SK-MEL-5 (cell line): ENCODE measurements at places on chromosomes 4 and X.

DNA sequence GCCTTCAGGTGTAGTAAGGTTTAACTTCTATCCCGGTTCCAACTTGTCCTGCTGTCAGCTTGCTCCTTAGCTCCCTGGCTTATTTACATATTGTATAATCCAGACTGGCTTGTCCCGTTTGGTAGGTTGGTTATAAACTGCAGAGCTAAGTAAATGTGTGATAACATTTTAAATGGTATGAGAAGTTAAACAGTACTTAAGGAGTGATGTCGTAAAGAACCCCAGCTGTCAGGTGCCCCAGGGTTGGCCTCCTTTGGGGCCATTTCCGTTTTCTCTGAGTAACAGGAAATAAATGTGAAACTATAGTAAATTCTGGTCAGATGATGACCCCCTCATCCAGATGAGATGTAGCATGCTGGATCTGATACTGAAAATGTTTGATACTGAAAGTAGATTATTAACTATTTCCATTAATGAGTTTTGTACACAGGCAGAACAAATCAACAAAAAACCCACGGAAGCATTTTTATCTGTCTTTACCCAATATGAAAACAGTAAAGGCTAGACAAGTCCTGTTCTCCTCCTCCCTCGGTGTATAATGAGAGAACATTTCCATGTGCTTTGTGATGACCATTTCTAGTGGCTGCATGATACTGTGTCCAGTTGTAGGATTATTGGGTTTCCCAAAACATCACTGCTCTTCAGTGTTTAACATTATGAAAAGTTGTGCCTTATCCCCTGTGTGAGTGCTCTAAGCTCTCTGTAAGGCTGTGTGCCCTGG is 22.4 kb downstream of the GAB1 start:
- DNase-seq, result no peak

- DNase-seq, result no peak
These were observed 75.6 kb downstream of the BMP3 start for GRCh38 chr4:81106150-81106549.

DNA sequence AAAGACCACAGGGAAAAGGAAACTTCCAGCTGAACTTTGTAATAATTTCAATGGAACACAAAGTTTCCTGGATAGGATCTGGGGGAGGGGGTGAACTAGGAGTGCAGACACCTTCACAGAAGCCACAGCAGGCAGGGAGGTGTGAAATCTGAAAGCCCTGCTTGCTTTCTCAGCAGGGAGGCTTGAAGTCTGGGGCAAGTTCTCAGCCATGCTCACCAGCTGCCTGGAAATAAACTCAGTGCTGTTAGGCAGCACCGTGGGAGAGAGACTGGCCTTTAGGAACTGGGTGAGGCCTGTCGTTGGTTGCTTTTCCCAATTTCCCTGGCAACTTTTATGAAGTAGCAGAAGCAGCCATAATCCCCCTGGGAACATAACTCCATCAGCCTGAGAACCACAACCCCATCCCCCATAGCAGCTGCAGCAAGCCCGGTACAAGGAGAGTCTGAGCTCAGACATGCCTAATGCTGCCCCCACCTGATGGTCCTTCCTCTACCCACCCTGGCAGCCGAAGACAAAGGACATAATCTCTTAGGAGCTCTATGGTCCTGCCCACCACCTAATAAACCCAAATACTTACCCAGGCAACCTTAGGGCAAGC is 39.2 kb upstream of the NMU start:
- DNase-seq, result no peak

DNA sequence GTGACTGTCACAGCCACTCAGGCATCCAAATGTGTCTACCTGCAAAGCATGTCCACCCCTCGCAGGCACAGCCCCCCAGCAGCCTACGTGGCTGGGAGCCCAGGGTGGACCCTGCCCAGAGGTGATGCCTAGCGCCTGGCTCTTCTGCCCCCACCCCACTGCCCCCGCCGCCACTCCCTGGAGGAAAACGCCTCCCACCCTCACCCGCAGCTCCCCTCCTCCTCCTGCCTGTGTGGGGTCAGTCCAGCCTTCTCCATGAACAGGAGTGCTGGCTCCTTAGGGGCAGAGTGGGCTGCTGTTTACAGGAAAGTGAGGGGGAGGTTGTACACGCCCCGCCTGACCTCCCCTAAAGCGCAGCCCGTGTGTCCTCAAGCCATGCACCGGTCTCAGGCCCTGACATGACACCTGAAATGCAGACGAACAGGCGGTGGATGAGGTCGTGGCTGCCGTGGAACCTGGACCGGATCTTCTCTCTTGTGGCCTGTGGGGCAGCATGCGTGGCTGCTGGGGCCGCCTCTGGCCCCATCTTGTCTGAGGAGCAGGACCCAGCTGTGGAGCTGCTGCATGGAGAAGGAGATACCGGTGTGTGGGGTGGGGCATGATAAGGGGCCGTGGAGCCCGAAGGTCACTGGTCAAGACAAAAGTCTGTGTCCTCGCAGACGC is 11.9 kb upstream of the MXD4 start:
- no peak for DNase-seq

GRCh38 chr4:78129383-78130108 is 72.4 kb downstream of the FRAS1 start:
- DNase-seq, result no peak

- DNase-seq, result peak; percentile 72
These were observed 147.2 kb upstream of the DKK2 start for GRCh38 chr4:107183155-107183774.

DNA sequence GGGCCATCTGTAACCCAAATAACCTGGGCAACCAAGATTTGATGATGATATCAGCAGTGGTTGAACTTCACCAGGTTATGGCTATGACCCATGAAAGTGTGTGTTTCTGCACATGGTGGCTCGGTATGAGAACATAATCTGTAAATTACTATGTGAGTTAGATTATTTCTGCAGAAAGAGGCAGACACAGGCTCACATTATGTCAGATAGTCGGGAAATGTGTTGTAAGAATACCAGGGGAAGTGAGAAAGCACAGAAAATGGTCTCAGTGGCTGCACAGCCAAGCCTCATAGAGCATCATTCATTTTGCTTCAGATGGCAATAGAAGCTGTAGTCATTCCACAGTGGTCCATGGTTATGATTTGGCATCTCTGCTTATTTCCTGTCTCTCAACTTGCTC is 63.0 kb upstream of the RBPJ start:
- DNase-seq, result no peak

DNA sequence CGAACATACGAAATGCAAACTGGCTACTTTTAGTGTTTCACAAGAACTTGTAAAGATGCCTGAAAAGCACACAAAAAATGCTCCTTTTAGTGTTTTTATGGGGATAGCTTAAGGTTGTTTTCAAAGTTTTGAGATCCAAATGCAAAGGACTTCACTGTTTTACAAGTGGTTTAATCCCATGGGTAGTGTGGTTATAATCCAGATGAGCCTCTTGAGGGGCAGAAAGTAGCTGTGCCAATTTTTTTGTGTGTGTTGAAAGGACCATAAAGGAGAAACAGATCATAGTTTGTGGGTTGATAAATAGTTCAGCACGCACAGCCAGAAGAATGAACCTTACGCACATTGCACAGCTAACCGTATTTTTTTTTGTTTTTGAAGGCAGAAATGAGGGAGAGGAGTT is 126.9 kb upstream of the GIMD1 start:
- DNase-seq, result no peak

- peak; percentile 13 for DNase-seq
These were observed 52.1 kb downstream of the NPY5R start for GRCh38 chr4:163395758-163396157.

DNA sequence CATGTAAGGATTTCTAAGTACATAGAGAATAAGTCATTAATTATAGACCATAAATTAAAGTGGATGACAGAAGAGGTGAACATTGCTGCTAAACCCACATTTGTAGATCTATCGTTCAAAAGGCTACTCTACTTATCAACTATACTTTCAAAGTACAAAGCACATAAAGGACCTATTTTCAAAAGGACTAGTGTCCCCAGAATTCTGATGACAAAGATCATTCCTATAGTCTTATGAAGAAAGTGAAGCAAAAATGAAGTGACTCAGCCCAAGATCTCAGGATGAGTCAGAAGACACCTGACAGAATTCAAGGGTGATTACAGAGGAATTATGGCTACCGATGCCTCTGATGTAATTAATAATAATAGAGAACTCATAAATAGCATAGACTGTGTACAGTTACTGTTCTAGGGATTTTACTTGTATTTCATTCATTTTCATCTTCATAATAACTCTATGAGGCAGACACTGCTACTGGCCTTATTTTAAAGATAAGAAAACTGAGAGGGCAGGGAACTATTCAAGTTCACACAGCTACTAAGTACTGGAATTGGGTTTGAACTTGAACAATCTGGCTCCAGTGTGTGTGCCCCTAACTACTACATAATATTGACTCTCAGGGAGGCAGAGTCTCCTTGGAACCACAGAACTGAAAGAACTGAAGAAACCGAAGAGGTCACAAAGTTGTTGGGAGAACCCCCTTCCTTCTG is 17.1 kb downstream of the USP46 start:
- no peak for DNase-seq

- no peak for DNase-seq
These were observed 109.7 kb downstream of the CRLF2 start for GRCh38 chrX:1102786-1103185.

GRCh38 chr4:145326491-145326890 is 146.1 kb upstream of the OTUD4 start:
- DNase-seq, result no peak

- no peak for DNase-seq
These were observed 100.0 kb upstream of the PRKG2 start for GRCh38 chr4:81314897-81315470.
